T-helper 17 cell (primary cell): ENCODE measurements at places on chromosomes 2 and 18.

DNA sequence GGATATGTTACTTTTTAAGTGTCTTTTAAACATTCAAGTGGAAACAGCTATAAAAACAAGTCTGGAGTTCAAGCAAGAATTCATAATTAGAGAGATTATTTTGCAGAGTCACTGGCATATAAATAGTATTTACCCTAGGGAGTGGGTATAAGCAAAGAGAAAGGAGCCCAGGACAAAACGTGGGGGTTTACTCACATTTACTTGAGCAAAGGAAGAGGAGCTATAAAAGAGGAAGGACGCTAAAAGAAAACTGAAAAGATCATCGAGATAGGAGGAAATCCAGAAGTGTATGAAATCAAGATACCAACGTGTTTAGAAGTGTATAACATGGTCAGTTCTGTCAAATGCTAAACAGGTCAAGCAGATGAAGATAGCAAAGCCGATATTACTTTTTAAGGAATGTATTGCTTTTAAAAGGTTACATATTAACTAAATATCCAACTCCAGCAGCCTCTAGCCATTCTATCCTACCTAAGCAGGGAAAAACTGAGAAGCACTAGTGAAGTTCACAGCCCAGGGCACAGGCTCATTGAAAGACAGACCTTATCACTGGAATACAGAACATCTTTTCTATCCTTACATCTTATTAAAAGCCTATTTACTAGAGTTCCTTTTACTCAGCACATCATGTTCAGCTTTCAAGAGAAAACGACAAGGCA is 8.6 kb downstream of the KANSL1L start:
- no peak overlapping the region for H3K27ac ChIP-seq
- H3K4me3 ChIP-seq: no peak overlapping the region
- H3K27me3 ChIP-seq: no peaks in the 10 kb centered on the region
- no peak for DNase-seq
- peaks cover 12% of the 10 kb centered on the region for H3K4me1 ChIP-seq

DNA sequence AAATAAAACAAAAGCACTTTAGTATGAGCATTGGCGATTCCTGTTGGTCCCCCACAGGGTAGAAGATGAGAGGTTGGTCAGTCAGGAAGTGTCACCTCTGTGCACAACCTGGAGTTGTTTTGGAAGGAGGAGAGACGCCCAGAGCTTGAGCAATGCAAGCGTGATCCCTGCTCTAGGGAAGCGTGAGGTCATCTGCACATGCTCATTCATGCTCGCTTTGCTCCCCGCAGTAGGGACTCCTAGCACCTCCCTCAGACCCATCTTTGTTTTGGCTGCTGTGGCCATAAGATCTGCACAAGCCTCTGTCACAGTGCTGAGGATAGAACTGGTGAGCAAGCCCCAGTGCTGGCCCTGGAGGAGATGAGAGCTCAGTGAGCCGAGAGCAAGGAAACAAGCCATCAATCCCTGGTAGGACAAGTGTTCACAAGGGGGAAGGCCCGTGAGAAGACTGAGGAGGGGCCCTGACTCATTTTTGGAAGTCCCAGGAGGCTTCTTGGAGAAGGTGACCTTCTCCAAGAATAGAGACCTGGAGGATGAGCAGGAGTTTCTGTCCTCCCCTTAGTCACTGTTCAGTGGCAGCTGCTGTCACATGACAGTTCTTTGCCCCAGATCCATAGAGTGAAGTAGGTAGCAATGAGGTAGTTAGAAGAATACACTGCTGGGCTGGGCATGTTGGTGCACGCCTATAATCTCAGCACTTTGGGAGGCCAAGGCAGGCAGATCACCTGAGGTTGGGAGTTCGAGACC is 13.3 kb upstream of the ATP8B1 start:
- H3K36me3 ChIP-seq: peaks cover 4% of the 10 kb centered on the region
- no peak for DNase-seq
- no peak overlapping the region for H3K27ac ChIP-seq

DNA sequence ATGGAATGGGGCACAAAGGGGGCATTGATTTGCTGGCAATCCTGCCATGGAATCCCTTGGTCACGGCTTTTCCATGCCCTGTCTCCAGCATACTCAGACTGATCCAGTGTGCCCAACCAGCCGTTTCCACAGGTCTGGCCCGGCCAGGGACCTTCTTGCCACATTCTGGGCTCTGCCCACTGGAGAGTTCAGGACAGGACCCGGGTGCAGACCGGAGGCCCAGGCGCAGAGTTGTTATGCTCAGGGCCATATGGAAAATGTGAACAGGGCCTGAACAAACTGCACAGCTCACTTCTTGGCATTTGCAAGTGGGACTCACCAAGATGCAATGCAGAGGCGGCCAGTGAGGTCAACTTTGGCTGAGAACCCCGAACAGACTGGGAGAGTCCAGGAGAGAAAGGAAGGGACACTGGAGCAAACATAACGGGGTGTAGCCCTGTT is 15.6 kb upstream of the ASAP2 start:
- H3K4me3 ChIP-seq: no peak overlapping the region
- H3K36me3 ChIP-seq: no peaks in the 10 kb centered on the region
- H3K4me1 ChIP-seq: peaks cover 2% of the 10 kb centered on the region
- no peak overlapping the region for H3K27ac ChIP-seq

GRCh38 chr2:233929352-233930022 is 12.3 kb downstream of the TRPM8 start:
- no peak overlapping the region for H3K27ac ChIP-seq
- H3K36me3 ChIP-seq: no peaks in the 10 kb centered on the region
- H3K4me3 ChIP-seq: no peak overlapping the region
- H3K4me1 ChIP-seq: peaks cover 2% of the 10 kb centered on the region
- H3K27me3 ChIP-seq: peaks cover 77% of the 10 kb centered on the region
- DNase-seq: no peak

DNA sequence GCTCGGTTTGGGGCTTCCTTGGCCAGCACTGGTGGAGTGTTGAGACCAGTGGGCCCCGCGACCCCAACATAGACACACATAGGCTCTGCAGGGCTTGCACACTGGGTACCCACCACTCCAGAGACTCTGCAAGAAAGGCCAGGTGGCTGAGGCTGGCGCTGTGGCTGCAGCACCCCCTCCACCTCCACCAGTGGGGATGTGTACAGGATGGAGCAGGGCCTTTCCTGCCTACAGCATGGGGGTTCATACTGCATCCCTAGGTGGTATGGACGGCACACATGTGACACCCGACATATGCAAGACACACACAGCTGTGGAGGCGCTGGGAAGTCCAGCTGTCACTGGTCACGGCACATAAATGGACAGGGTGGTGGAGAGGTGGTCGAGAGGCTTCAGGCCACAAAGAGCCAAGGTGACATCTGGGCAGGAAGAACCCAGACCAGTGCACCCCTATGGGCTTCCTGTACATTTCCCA is 1.3 kb downstream of the RNPEPL1 start:
- no peaks in the 10 kb centered on the region for H3K27me3 ChIP-seq
- H3K4me3 ChIP-seq: peak overlapping the region; percentile 90
- peaks cover 36% of the 10 kb centered on the region for H3K4me1 ChIP-seq
- H3K27ac ChIP-seq: peak overlapping the region; percentile 39
- no peak for DNase-seq
